ENCODE measurements at places on chromosomes 7 and 10. TPM values are rescaled to one million over a fixed set of nuclear protein-coding genes. Genes with fewer than 3 reads are reported as not detected.

TWIST1 gene
- total RNA-seq: not detected

AGAP9 gene
- total RNA-seq: 1.1 TPM

AGAP4 gene
- total RNA-seq: 7.0 TPM

- peaks cover 36% of the 10 kb centered on the region for H3K36me3 ChIP-seq
- DNase-seq: no peak
- H3K4me1 ChIP-seq: peaks cover 34% of the 10 kb centered on the region
- H3K27me3 ChIP-seq: no peaks in the 10 kb centered on the region
- H3K4me3 ChIP-seq: no peak overlapping the region
- H3K27ac ChIP-seq: no peak overlapping the region
Measured at GRCh38 chr10:103657061-103657591, 163.6 kb downstream of the NEURL1 start.

DNA sequence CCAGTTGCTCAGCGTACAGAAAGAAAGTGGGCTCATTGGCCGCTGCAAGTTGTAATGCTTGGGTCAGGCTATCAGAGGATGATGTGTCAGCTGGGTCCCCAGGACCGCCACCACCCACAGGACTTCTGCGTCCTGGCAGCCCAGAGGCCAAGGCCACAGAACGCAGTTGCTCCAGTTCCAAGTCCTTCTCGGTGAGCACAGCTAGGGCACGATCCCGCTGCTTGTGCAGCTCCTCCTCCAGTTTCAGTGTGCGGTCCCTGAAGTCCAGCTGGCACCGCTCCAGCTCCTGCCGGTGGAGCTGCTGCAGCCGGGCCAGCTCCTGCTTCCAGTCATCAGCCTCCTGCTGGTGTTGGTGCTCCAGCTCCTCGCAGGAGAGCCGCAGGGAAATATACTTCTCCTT, 3.0 kb downstream of the GCC1 start:
- H3K27ac ChIP-seq: no peak overlapping the region
- peak; percentile 64 for DNase-seq

DNA sequence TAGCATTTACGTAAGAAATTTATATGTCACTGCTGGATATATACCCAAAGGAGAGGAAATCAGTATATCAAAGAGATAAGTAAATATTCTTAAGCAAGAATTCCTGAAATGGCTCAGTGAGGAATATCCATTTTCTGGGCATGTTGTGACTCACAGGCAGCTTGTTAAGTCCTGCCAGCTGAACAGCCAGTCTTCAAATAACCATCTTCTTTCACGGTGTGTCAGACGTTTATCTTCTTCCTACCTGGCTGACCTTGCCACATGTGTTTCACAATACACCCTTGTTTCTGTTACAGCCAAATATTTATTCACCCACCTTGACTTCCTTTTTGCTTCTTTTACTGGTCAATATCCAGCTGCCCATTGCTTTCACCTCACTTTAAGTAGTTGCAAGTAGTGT, 648.1 kb downstream of the ANKRD7 start:
- no peak for DNase-seq
- no peaks in the 10 kb centered on the region for H3K4me1 ChIP-seq
- H3K4me3 ChIP-seq: no peak overlapping the region
- H3K36me3 ChIP-seq: no peaks in the 10 kb centered on the region
- no peaks in the 10 kb centered on the region for H3K27me3 ChIP-seq
- H3K27ac ChIP-seq: no peak overlapping the region

GRCh38 chr10:117933036-117933435, 113.7 kb downstream of the RAB11FIP2 start:
- no peak for DNase-seq
- H3K27ac ChIP-seq: no peak overlapping the region
- no peak overlapping the region for H3K4me3 ChIP-seq
- H3K4me1 ChIP-seq: no peaks in the 10 kb centered on the region

GRCh38 chr7:44267719-44268421, 57.5 kb downstream of the CAMK2B start:
- H3K36me3 ChIP-seq: no peaks in the 10 kb centered on the region
- no peak for DNase-seq
- peak overlapping the region; percentile 10 for H3K27ac ChIP-seq
- H3K4me3 ChIP-seq: no peak overlapping the region

DUS4L gene
- 3.3 TPM for total RNA-seq

IKZF1 gene
- total RNA-seq: 2.0 TPM

PPP1R9A gene
- 15.1 TPM for total RNA-seq

DNA sequence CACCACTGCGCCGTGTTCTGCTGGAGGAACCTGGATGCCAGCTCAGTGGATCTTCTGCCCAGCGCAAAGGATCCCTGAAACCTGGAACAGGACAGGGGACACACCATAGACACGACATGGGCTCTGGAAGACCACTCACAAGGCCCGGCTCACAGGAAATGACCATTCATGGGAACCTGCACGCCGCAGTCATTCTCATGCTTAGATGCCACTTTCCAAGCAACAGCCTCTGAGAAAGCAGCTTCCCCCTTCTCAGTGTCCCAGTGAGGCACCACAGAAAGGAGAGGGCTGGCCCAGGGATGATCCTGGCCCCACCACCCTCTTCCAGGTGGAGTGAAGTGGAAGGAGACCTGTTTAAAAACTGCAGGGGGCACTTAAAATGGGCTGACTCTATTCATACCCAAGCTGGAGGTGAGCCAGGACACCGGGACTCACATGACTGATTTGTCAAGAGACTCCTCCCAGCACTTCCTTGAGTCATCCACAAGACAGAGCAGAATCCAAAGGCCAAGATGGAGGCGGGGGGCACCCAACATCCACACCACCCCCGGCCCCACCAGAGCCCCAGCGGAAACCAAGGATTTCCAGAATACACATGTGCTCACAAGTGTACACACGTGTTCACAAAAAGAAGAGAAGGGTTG, 11.2 kb downstream of the CTBP2 start:
- DNase-seq: peak; percentile 90
- H3K36me3 ChIP-seq: no peaks in the 10 kb centered on the region
- H3K27ac ChIP-seq: peak overlapping the region; percentile 98
- no peak overlapping the region for H3K4me3 ChIP-seq

DNA sequence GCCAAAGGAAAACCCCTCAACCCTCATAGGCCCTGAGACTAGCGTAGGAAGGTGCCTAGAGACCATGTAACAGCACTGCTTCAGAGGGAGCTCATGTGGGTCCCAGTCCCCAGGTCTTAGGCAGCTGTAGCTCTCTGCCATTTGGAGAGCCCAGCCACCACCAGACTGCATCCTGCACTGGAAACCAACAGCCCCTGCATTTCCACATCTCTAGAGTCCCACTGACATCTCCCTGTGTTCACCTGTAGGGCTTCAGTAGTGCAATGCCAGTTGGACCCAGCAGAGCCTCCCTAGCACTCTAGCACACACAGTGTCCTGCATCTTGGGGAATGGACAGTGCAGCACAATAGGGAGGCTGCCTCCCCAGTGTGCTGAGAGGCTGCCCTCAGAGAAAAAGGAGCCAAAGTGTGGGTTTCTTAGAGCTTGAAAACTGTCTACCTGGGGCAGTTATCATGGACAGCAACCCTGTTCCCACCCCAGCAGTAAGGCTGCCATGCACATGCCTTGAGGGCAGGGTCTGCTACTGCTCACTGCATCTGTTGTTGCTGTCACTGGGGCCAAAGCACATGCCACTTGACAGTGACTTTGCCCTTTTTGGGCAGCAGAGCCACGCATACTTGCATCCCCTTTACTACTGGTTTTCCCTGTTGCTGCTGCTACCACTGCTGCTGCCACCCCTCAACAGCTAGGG, 46.7 kb upstream of the ANTXRL start:
- H3K4me3 ChIP-seq: no peak overlapping the region
- no peaks in the 10 kb centered on the region for H3K4me1 ChIP-seq
- H3K36me3 ChIP-seq: no peaks in the 10 kb centered on the region
- H3K27me3 ChIP-seq: peaks cover 1% of the 10 kb centered on the region

- no peaks in the 10 kb centered on the region for H3K36me3 ChIP-seq
- H3K27ac ChIP-seq: no peak overlapping the region
- no peaks in the 10 kb centered on the region for H3K4me1 ChIP-seq
- peaks cover 2% of the 10 kb centered on the region for H3K27me3 ChIP-seq
- no peak overlapping the region for H3K4me3 ChIP-seq
Measured at GRCh38 chr7:112995059-112995824, 91.4 kb downstream of the GPR85 start.

GRCh38 chr10:132310701-132311337, 3.1 kb upstream of the STK32C start:
- peaks cover 11% of the 10 kb centered on the region for H3K4me1 ChIP-seq
- no peak for DNase-seq
- no peaks in the 10 kb centered on the region for H3K36me3 ChIP-seq
- peaks cover 17% of the 10 kb centered on the region for H3K27me3 ChIP-seq
- H3K4me3 ChIP-seq: no peak overlapping the region

GIMAP8 gene
- 6.3 TPM for total RNA-seq

GRCh38 chr7:105958012-105958411, 5.1 kb upstream of the CDHR3 start:
- no peaks in the 10 kb centered on the region for H3K36me3 ChIP-seq
- no peaks in the 10 kb centered on the region for H3K27me3 ChIP-seq
- H3K4me1 ChIP-seq: no peaks in the 10 kb centered on the region
- no peak for DNase-seq
- H3K4me3 ChIP-seq: no peak overlapping the region
- H3K27ac ChIP-seq: no peak overlapping the region

BEND7 gene
- total RNA-seq: 27.6 TPM

GRCh38 chr7:54394834-54395233, 147.3 kb upstream of the VSTM2A start:
- no peak overlapping the region for H3K4me3 ChIP-seq
- no peaks in the 10 kb centered on the region for H3K27me3 ChIP-seq
- H3K27ac ChIP-seq: no peak overlapping the region
- DNase-seq: no peak

DNA sequence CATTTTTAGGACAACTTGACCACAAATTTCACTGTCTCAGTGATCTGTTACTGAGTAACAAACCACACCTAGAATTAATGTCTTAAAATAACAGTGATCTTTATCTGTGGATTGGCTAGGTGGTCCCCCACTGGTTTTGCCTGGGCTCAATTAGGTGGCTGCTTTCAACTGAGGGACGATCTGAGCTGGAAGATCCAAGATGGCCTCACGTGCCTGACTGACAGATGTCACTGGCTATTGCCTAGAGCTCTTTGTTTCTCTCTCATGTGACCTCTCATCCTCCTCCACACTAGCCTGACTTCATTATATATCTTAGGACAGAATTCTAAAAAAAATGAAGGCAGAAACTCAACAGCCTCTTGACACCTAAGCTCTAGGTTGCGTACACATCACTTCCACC, 59.7 kb downstream of the HACD1 start:
- DNase-seq: no peak
- no peaks in the 10 kb centered on the region for H3K27me3 ChIP-seq
- no peak overlapping the region for H3K27ac ChIP-seq
- no peaks in the 10 kb centered on the region for H3K36me3 ChIP-seq

- no peak overlapping the region for H3K27ac ChIP-seq
- no peaks in the 10 kb centered on the region for H3K27me3 ChIP-seq
- H3K4me3 ChIP-seq: no peak overlapping the region
- no peaks in the 10 kb centered on the region for H3K4me1 ChIP-seq
- H3K36me3 ChIP-seq: no peaks in the 10 kb centered on the region
- no peak for DNase-seq
Measured at GRCh38 chr7:27053153-27053552, 42.6 kb downstream of the HOXA1 start.

GRCh38 chr7:149721084-149721601, 52.2 kb downstream of the ZNF467 start:
- peaks cover 51% of the 10 kb centered on the region for H3K36me3 ChIP-seq
- no peak for DNase-seq
- H3K4me1 ChIP-seq: peaks cover 36% of the 10 kb centered on the region
- H3K27ac ChIP-seq: peak overlapping the region; percentile 65

DNA sequence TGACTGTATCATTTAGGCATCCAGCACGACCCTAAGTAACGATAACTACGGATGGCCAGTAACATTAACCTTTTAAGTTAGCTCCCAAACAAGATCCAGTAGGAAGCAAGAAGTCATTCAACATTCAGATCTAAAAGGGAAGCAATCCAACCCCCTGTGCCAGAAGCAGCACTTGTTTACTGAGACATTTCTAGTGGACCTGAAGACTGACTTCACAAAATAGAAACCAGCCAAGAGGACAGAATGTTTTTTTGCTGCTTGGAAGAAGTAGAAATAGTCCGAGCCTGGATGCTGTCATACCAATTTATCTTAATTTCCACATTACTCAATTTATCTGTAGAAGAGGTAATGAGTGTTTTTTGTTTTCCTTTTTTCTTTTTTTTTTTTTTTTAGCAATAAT, 88.0 kb upstream of the CTTNBP2 start:
- no peaks in the 10 kb centered on the region for H3K4me1 ChIP-seq
- DNase-seq: no peak
- no peaks in the 10 kb centered on the region for H3K36me3 ChIP-seq
- no peak overlapping the region for H3K27ac ChIP-seq

DNA sequence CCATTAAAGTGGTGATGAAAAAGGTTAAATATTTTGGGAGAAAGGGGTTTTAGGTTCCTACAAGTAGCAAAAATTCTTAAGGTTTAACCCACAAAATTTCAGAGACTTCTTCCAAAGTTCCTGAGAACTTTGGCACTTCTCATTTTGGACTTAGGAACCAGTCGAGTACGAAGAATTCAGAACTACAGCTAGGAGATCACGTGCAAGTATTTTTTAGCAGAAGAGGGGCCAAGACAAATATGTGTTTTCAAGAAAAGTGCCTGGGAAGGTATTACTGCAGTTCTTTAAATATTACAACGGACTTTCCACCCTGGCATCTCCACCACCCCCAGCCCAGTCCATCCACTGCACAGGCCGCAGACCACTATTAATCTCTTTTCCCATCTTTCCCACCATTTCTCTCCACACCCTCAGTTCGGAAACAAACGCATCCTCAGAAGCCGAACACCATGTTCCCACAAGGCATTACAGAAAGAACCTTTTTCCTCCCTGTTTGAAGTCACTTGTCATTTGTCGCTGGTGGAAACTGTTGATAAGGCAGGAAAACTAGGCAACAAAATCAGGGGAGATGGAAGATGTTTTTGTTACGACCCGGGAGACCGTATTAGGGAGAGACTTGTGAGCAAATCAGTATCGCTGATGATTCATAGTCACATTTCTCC, 7.1 kb downstream of the INHBA start:
- DNase-seq: no peak
- H3K4me3 ChIP-seq: peak overlapping the region; percentile 44
- H3K27me3 ChIP-seq: peaks cover 3% of the 10 kb centered on the region
- H3K27ac ChIP-seq: peak overlapping the region; percentile 36

GRCh38 chr7:836429-836828, 4.2 kb downstream of the SUN1 start:
- peaks cover 69% of the 10 kb centered on the region for H3K4me1 ChIP-seq
- H3K36me3 ChIP-seq: no peaks in the 10 kb centered on the region
- no peak for DNase-seq
- no peaks in the 10 kb centered on the region for H3K27me3 ChIP-seq

- H3K27ac ChIP-seq: no peak overlapping the region
- H3K4me1 ChIP-seq: no peaks in the 10 kb centered on the region
- DNase-seq: no peak
- no peaks in the 10 kb centered on the region for H3K27me3 ChIP-seq
Measured at GRCh38 chr10:48958598-48959190, 19.1 kb upstream of the LRRC18 start.

DNA sequence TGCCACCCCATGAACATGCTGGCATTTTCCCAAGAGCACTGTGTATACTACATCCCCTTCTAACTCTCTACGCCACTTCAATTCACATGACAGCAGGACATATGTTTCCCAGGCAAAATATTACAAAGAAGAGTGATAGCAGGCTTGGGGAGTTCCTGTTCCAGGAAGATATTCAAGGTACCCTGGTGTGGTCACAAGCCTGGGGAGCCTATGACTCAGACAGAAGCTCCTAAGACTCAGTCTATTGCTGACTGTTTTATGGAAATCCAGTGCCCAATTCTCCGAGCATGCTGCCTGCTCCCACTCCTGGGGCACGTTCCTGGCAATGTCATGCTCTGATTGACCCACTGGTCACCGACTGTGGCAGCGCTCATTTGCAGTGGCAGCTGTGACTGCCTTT, 23.5 kb upstream of the ABLIM1 start:
- no peak for DNase-seq
- peak overlapping the region; percentile 58 for H3K27ac ChIP-seq
- no peaks in the 10 kb centered on the region for H3K36me3 ChIP-seq
- H3K4me3 ChIP-seq: peak overlapping the region; percentile 57
